Hepatocyte (in vitro differentiated cells): ENCODE measurements at places on chromosomes 2 and 18.
A peak's percentile ranks its signal among the peaks of the same experiment; 100 is the strongest.

GRCh38 chr18:3036108-3036507, 23.2 kb upstream of the LPIN2 start:
- no peak overlapping the region for H3K4me3 ChIP-seq
- DNase-seq, result no peak
- peaks cover 3% of the 10 kb centered on the region for H3K4me1 ChIP-seq
- no peaks in the 10 kb centered on the region for H3K36me3 ChIP-seq
- no peak overlapping the region for H3K27ac ChIP-seq

GRCh38 chr2:240295256-240296103, 140.0 kb upstream of the GPC1 start:
- H3K27me3 ChIP-seq, result no peaks in the 10 kb centered on the region
- H3K27ac ChIP-seq, result no peak overlapping the region
- no peak for DNase-seq
- H3K4me1 ChIP-seq, result no peaks in the 10 kb centered on the region
- H3K36me3 ChIP-seq, result no peaks in the 10 kb centered on the region
- H3K4me3 ChIP-seq, result no peak overlapping the region

- no peak overlapping the region for H3K27ac ChIP-seq
- H3K4me3 ChIP-seq, result no peak overlapping the region
- H3K27me3 ChIP-seq, result no peaks in the 10 kb centered on the region
- no peaks in the 10 kb centered on the region for H3K36me3 ChIP-seq
- DNase-seq, result peak; percentile 30
Observed at GRCh38 chr2:172783165-172783898, 47.7 kb downstream of the RAPGEF4 start.

DNA sequence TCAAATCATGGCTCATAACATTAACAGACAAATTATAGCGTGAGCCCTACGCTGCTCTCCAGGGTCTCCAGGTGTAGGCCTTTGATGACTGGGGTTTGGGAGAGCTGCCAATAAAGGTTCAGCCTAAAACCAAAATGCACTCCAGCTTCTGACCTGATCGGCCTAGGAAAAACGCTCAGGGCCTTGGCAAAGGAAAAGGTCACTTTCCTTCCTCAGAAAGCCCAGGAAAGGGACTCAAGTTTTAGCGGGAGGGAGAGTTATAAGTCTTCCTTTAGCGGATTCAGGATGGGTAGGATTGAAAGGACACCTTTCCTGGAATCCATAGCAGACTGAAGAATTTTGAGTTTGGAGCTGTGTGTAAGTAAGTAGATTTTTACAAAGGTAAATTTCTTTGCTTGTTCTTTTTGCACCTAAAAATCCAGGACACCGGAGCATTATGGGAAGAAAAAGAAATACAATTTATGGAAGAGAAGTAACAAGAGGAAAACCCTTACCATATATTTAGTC, 8.8 kb downstream of the EVX2 start:
- H3K27me3 ChIP-seq, result peaks cover 97% of the 10 kb centered on the region
- H3K4me3 ChIP-seq, result no peak overlapping the region
- H3K4me1 ChIP-seq, result peaks cover 5% of the 10 kb centered on the region
- peak overlapping the region; percentile 93 for H3K27ac ChIP-seq

DNA sequence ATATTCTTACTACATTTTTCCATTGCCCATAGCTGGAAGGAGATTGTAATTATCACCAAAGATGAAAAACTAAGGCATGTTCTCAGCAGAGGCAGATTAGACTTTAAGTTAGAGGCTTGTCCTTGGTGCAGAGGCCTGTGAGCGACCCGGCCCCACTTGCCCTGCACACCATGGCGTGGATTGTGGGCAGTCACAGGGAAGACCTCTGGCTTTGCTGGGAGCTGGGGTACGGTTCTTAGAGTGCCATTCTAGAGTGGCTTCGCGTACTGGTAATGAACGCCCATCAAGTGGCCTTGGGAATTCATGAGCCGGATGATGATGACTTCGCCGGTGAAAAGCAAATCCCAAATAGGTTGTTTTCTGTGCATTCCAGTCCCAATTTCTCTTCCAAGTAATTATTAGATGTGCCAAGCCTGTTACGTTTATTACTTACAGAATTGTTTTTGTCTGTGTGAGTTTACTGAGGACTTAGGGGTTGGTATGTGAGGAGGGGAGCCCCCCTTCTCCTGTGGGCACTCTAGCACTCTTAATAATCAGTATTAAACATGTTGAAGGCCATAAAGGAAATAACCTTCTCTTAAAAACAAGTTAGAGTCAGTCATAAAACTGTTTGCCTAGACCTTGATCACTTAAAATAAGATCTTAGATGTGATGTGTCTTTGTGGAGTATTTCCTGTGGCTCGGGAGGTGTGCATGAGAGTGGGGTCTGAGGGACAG, 90.6 kb downstream of the LDLRAD4 start:
- no peak for DNase-seq
- H3K4me1 ChIP-seq, result no peaks in the 10 kb centered on the region
- no peak overlapping the region for H3K4me3 ChIP-seq
- H3K27ac ChIP-seq, result no peak overlapping the region
- no peaks in the 10 kb centered on the region for H3K36me3 ChIP-seq
- H3K27me3 ChIP-seq, result no peaks in the 10 kb centered on the region

DNA sequence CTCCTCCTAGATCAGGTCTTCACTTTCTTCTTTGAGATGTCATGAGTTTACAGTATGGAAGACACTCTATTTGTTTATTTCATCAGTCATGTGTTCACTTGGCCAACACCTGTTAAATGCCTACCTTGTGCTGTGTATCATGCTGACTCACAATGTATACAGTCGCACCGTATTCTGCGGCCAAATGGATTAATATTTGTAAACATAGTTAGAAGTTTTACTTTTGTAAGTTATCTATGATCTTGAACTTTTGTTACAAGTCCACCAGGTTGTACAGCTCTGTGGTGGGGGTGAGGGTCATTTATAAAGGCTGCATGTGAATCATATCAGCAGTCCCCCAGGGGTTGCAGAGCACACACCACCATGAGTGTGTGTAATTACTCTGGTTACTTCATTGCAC, 408.7 kb upstream of the NRP2 start:
- no peak overlapping the region for H3K4me3 ChIP-seq
- no peaks in the 10 kb centered on the region for H3K27me3 ChIP-seq
- DNase-seq, result peak; percentile 27
- no peaks in the 10 kb centered on the region for H3K36me3 ChIP-seq
- H3K27ac ChIP-seq, result peak overlapping the region; percentile 28

DNA sequence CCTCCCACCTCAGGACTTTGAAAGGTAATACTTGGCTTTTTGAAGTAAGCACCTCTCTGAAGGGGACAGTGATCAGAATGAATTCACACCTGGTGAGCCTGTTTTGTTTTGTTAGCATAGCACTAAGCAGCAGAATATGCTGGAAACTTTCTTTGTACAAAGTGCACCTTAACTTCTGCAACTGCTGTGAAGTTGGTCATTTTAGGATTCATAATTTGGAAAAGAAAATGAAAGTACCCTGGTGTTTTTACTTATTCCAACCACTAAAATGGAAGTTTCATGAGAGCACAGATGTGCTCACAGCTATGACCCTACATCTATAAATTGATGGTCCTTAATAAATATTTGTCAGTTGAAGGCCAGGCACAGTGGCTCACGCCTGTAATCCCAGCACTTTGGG, 257.8 kb upstream of the STON1 start:
- H3K27ac ChIP-seq, result no peak overlapping the region
- H3K4me3 ChIP-seq, result no peak overlapping the region
- peaks cover 23% of the 10 kb centered on the region for H3K4me1 ChIP-seq
- no peaks in the 10 kb centered on the region for H3K27me3 ChIP-seq
- no peak for DNase-seq
- no peaks in the 10 kb centered on the region for H3K36me3 ChIP-seq

- no peaks in the 10 kb centered on the region for H3K36me3 ChIP-seq
- H3K4me1 ChIP-seq, result no peaks in the 10 kb centered on the region
- H3K4me3 ChIP-seq, result no peak overlapping the region
- no peak overlapping the region for H3K27ac ChIP-seq
- DNase-seq, result peak; percentile 35
- H3K27me3 ChIP-seq, result no peaks in the 10 kb centered on the region
Observed at GRCh38 chr2:24418166-24418841, 58.0 kb upstream of the ITSN2 start.

GRCh38 chr2:203878063-203878462, 10.5 kb downstream of the CTLA4 start:
- H3K36me3 ChIP-seq, result no peaks in the 10 kb centered on the region
- no peak overlapping the region for H3K4me3 ChIP-seq
- DNase-seq, result no peak
- H3K27ac ChIP-seq, result no peak overlapping the region
- no peaks in the 10 kb centered on the region for H3K27me3 ChIP-seq
- H3K4me1 ChIP-seq, result no peaks in the 10 kb centered on the region

DNA sequence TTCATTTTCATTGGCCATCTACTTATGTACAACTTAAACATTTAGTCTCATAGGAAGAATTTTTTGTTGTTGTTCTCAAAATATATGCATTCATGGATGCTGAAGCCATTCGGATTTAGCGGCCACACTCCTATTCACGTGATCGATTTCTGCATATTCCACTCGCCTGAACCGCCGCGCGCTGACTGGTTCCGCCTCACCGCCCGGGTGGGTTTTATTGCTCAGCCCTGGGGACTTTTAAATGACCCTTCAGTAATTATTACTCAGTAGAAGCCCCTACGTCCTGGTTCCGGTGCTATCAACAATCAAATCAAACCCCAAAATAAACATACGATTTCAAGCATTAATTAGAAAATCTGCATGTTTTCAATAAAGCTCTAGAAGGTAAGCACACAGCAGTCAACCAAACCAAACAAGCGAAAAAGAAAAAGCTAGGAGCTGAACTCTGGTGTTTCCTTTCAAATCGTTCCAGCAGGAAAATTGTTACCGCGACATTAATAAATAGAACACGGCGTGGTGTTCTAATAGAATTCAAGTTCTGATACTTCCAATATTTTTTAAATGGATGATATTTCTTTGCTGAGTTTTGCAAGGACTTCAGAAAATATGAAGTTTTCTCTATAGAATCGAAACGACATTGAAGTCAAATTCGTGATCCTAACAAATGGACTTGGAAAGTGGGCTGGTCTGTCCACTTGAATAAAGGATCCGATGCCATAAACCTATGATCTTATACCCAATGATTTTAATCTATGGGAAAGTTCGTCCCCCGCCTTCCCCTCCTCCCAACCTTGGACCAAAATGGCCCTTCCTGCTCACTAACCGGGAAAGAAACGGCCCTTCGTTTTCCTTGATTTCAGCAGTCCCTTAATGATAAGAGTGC, 9.3 kb downstream of the PAX3 start:
- no peak for DNase-seq
- H3K36me3 ChIP-seq, result no peaks in the 10 kb centered on the region
- no peak overlapping the region for H3K27ac ChIP-seq
- peaks cover 100% of the 10 kb centered on the region for H3K27me3 ChIP-seq

DNA sequence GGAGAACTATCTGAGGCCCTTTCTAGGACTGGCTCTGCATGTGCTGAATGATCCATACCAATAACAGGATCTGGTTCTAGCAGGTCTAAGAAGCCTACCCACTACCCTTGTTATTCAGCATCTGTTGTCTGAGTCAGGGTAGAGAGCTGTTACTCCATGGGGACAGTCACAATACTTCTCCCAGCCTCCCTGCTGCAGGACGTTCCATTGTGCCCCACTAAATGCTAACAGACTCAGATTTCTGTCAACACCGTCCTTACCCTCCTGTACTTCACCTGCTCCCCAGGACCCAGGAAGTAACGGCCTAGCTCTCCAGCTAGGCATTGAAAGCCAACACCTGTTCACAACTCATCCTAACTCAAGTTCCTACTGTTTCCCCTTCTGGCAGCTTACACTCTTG, 719.7 kb upstream of the ID2 start:
- no peaks in the 10 kb centered on the region for H3K36me3 ChIP-seq
- no peaks in the 10 kb centered on the region for H3K4me1 ChIP-seq
- no peak overlapping the region for H3K4me3 ChIP-seq
- H3K27ac ChIP-seq, result no peak overlapping the region
- DNase-seq, result no peak
- H3K27me3 ChIP-seq, result no peaks in the 10 kb centered on the region

DNA sequence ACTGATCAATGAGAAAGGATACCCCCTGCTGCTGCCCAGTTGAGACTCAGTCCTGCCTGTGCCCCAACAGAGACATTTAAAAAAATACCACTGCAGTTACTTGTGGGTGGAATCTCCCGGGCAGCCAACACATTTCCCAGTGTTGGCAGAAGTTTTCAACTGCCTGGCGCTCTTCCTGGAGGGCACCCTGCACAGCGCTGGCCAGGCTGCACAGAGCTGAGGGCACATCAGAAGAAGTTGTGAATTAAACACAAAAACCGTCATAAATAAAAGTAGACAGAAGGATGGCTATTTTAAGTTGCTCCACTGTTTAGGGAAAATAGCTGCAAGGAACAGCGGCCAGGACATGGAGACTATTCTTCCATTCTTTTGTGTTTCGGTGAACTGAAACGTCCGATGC, 110.2 kb upstream of the THOC1 start:
- H3K27ac ChIP-seq, result no peak overlapping the region

DNA sequence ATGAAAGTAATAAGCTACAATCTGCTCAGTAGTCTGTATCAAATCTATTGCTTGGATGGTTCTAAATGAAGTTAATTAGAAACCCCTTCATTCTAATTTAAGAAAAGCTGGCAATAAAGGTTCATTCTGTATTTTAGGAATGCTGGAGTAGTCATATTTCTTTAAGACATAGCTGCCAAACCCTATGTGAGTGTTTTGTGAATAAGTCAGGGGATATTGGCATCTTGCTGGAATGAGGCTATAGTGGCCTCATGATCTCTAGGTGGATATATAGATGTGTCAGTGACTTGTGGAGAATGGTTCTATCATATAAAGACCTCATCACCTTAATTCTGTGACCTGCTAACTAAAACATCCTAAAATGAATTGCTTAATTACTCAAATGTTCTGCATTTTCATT, 196.3 kb downstream of the PDE1A start:
- no peaks in the 10 kb centered on the region for H3K36me3 ChIP-seq
- no peak for DNase-seq
- H3K4me1 ChIP-seq, result no peaks in the 10 kb centered on the region
- no peak overlapping the region for H3K27ac ChIP-seq
- H3K27me3 ChIP-seq, result no peaks in the 10 kb centered on the region
